ENCODE measurements at places on chromosomes 3 and 15.

DNA sequence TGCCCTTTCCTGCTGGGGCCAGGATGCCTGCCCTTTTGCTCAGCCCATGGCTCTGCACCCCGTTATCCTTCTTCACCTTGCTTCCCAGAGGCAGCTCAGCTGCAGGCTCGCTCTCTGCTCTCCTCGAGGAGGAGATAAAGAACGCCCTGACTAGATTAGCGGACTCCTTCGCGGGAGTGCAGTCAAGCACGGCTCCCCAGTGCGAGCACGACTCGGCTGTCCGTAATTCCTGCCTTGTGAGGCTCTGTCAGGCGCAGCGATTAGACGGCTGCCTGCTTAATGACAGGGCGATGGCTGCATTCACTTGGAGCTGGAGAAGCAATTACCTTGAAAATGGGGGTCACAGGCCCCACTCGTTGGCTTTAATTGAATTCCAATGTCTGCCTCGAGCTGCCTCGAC lies 25.9 kb downstream of the TLE3 start:
- no peak for DNase-seq

- no peak for DNase-seq
Measured at GRCh38 chr15:60510006-60510405, 31.1 kb upstream of the ICE2 start.

- no peak for DNase-seq
Measured at GRCh38 chr3:115695090-115695489, 71.8 kb downstream of the GAP43 start.

GRCh38 chr15:78624651-78625590 lies 4.1 kb upstream of the CHRNA3 start:
- DNase-seq, result no peak

- no peak for DNase-seq
Measured at GRCh38 chr15:36323615-36324014, 255.8 kb upstream of the CDIN1 start.

DNA sequence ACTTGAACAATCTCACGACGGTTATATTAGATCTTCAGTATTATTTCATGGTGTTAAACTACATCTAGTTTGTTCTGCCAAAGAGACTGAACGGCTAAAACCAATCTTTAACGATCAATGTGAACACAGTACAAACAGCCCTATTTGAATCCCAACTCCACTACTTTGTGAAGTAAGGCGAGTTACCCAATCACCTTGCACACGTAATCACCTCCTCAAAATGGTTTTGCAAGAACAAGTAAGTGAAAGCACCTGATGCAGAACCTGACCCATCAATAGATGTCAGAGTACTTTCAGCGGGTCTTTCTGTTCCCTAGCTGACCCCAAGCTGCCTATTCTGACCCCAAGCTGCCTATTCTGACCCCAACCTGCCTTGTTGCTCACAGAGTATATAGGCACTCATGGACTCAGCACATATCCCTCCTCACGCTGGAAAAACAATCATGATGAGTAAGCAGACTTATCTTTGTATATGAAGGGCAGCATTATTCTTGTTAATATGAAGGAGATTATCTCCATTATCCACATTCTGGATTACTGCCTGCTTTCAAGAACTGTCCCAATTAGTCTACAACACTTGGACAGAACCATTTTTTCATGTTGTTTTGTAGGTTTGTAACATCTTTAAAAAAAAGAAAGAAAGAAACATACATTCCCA lies 3.7 kb downstream of the KPNA1 start:
- DNase-seq, result no peak

DNA sequence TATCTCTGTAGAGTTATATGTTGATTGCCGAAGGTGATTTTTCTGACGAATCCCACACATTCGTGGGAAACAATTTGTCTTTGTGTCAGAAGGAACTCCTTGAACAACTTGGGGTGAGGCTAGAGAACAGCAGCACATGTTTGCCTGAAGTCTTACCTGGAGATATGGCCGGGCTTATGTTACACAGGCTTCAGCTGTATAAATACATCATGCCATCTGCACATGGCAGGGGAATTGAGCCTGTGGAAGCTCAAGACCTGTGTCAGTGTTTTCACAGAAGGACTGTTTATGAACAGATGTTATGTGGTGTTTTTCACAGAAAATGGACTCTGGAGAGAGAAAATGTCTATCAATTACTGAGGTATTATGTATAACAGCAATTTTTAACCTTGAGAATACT lies 203.6 kb upstream of the MDFIC2 start:
- DNase-seq, result no peak

DNA sequence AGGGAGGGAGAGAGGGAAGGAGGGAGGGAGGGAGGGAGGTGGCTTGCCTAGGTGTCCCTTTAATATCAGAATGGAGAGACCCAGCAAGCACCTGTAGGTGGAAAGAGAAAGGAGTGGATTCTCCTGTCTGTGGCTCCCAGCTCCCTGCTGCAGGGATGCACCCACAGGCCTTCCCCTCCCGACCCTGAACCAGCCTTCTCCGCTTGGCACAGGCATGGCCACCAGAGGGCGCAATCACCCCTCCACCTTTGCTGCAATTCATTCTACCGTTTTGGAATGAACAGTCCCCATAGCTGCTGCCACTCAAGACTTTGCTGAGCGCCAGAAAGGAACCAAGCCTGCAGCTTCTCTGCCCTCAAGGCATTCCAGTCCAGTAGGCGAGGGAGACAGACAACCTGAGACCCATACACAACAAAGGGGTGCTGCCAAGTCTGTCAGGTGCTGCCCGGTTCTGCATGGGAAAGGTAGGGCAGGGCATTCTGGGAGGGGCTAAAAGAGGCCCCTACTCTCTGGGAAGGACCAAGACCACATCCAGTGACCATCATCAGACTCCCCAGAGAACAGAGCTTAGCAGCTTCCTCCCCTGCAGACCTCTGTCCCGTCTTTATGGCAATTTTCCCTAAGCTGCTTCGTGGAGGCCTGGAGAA lies 4.9 kb downstream of the TLR9 start:
- DNase-seq, result no peak
